ENCODE measurements at places on chromosomes 16 and 17.

GRCh38 chr17:4648741-4649140, 7.3 kb upstream of the ALOX15 start:
- no peak for DNase-seq

GRCh38 chr17:82684228-82684841, 14.2 kb downstream of the RAB40B start:
- DNase-seq = no peak

DNA sequence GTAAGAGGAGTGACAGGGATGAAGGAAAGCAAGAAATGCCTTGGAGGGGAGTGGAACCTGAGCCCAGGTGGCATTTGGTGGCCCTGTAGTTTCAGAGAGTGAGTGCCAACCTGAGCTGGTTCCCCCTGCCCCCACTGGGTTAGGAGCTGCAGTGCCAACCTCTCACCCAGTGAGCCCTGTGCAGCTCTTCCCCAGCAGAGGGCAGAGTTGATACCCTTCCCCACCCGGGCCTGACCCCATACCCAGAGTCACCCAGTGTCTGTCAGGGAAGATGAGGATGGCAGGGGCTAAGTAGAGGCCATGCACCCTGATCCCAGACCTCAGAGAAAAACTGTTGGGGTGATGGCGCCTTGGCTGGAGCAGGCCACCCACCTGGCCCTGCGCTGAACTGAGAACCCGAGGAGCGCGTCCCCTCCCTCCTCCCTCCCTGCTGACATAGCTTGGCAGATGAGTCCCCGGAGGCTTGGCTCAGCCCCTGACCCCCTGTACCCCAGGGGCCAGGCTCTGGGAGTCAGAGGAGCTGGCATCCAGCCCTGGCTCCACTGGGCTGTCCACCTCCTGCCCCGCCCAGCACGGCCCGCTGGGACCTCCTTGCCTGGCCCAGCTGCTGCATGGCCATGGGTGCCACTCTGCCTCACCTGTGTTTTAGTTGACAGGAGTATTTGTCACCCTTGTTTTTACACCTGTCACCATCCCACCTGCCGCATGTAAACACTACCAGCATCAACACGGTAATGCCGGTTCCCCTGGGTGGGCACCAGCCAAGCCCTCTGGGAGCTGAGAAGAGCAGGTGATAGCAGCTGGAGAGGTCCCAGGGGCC, 113.9 kb downstream of the AMFR start:
- no peak for DNase-seq

- no peak for DNase-seq
Observed at GRCh38 chr16:48158296-48158695, 2.5 kb upstream of the ABCC12 start.

GRCh38 chr17:46751425-46751824, 67.1 kb downstream of the WNT3 start:
- DNase-seq = no peak

- DNase-seq = no peak
Observed at GRCh38 chr17:79981090-79981489, 54.6 kb downstream of the TBC1D16 start.

- peak; percentile 54 for DNase-seq
Observed at GRCh38 chr17:1298606-1299005, 19.1 kb downstream of the TRARG1 start.

- DNase-seq = no peak
Observed at GRCh38 chr16:74026373-74027281, 270.0 kb upstream of the PSMD7 start.

DNA sequence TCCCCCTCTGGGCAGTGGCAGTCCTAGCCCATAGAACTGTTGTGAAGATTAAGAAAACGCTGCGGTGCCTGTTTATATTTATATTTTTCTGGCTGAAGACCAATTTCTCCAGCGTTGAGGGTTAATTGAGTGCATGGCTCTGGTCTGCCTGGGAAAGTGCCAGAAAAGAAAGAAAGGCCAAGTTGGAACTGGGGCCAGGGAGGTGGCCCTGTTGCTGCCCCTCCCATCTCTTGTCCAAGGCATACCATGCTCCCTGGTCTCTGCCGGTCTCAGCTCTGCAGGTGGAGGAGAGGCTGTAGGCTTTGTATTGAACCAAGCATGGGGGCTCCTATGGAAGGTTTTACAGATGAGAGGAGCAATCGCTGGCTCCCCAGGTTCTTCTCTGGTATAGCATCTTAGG, 124.7 kb downstream of the MGAT5B start:
- no peak for DNase-seq

- DNase-seq = no peak
Observed at GRCh38 chr17:5793899-5794298, 209.6 kb upstream of the NLRP1 start.

- DNase-seq = no peak
Observed at GRCh38 chr17:65552214-65552613, 9.2 kb downstream of the AXIN2 start.

DNA sequence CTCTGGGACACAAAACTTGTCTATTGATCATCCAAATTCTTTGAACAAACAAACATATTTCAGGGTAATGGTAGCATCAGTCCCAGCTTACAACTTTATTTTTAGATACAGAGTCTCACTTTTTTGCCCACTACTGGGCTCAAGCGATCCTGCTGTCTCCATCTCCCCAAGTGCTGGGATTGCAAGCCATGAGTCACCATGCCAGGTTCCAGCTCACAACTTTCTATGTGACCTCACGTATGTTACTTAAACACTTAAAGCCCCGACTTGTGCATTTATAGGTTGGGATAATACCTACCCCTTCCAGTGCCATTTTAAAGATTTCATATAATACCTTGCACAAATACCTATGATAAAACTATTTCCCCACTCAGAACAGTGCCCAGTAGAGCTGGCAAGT, 42.0 kb upstream of the KSR1 start:
- DNase-seq = no peak

- no peak for DNase-seq
Observed at GRCh38 chr17:74006371-74006770, 197.1 kb upstream of the RPL38 start.

DNA sequence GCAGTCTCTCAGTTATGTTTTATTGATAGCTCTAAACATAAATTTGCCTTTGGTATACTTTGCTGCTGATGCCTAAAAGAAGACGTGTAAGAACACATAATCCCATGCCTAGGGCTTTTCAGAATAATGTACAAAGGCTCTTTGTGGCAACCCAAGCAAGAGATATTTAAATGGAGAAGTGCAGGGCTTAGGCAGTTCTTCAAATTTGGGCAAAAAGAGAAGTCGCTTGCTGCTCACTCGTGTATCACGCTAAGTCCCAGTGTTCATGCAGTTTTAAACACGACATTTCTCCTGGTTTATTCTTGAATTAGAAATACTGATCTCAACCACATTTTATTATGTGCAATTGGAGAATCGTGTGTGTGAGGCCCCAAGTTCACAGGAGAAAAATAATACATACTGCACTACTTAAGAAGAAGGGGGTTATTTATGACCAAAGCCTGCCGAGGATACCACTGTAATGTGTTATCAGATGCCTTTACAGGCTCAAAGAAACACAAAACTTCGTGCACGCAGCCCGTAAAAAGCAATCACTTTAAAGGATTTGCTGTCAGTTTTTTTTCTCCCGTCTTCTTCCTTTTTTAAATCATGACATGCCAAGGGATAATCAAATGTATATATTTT, 22.5 kb upstream of the IRX6 start:
- DNase-seq = no peak

DNA sequence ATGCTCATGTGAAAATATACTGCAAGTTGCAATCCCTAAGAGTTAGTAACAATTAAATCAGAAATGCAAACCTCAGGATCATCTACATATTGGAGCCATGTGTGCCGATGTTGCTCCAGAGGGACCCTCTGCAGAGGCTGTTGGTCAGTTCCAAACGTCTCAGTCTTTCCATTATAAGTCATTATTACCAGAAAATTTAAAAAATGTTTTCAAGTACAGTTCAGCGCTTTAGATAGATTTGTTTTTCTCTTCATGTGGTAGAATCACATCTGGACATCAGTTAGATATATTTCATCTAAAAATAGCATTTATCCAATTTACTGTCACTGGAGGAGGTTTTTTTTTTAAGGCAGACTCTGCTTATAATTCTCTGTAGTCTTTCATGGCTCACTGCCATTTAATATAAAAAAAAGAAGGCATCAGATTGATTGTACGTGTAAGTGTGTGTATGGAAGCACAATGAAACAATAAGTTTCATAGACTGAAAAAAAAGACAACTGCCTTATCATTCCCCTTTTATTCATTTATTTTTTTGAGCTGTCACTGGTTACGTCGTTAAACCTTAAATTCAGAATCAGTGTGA, 46.1 kb upstream of the MARCHF10 start:
- no peak for DNase-seq

DNA sequence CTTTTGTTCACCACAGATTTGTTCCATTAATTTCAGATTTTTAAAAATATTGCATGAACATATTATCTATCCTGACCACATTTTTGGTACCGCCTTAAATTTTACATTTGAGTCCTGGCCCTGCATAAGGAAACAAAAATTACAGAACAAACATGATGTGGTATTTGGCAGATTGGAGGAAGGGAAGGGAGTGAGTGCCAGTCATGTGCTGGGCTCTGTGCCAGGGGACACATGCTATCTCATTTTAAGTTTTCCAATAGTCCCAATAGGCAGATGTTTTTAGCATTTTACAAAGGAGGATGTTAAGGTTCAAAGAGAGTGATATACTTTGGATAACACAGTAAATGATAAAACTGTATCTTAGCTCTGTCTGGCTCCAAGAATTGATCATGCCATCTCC, 185.1 kb downstream of the CDK5R1 start:
- no peak for DNase-seq

DNA sequence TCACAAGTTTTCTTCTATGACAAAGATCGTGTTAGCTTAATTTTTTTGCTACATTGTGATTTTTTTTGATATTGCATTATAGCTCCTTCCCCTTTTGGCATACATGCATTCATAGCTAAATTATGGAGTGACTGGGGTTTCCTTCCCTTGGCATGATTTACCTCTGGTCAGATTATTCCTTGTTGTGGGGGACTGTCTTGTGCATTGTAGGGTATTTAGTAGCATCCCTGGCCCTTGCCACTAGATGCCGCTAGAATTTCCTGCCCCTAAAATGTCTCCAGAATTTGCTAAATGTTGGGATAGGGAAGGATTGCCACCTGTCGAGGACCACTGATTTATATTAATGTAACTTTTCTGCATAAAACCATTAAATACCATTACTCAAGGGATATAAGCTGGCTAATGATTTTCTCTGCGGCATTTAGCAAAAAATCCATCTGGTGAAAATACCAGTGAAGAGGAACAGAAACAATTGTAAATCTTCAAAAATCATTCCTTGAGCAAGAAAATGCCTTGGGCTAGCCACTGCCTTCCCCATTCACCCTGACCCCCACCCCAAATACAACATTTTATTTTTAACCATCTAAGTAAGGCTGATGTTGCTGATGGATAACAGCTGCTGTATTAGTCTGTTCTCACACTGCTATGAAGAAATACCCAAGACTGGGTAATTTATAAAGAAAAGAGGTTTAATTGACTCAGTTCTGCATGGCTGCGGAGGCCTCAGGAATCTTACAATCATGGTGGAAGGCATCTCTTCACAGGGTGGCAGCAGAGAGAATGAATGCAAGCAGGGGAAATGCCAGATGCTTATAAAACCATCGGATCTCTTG, 195.2 kb downstream of the MAP2K6 start:
- DNase-seq = no peak

DNA sequence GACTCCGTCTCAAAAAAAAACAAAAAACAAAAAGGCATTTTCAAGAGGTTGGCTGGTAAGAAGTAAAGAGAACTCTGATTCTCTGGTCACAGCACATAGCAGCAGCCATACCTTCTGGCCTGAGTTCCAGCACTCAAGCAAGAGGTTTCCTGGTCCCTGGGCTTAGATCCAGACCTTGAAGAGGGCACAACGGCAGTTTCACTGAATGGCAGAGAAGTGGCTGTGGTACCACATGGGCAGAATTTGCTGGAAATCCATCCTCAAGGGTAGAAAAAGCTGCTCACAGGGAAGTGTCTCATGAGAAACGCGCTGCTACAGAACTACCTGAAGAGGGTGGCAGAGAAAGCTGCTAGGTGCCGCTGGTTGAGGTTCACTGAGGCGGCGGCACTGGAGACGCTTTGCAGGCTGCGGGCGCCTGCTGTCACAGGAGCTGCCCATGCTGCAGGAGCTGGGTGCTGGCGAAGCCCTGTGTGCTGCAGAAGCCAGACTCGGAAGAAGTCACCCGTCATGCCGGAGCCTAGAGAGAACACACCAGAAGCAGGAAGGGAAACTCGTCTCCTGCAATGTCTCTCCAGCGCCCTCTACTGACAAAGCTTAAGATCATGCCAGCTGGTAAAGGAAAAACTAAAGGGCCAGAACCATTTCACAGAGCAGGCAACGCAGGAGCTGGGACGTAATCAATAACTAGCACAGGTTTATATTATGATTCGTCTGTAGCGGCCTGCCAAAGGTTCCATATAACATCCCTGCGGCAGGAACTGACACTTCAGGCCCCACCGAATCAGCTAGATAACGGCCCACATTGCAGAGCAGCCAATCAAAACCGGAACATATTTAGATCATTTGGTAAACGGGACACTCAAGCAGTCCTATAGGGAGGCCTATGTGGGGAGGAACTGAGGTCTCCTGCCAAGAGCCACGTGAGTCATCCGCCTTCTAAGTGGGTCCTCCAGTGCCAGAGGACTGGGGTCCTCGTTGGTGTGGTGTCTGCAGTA, 5.4 kb upstream of the ZNF213 start:
- peak; percentile 68 for DNase-seq

DNA sequence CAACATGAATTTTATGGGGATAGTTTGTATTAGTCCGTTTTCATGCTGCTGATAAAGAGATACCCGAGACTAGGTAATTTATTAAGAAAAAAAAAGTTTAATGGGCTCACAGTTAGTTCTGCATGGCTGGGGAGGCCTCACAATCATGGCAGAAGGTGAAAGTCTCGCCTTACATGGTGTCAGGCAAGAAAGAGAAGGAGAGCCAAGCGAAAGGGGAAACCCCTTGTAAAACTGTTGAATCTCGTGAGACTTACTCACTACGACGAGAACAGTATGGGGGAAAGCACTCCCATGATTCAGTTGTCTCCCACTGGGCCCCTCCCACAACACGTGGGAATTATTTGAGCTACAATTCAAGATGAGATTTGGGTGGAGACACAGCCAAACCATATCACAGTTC, 181.5 kb downstream of the PRKCA start:
- no peak for DNase-seq

DNA sequence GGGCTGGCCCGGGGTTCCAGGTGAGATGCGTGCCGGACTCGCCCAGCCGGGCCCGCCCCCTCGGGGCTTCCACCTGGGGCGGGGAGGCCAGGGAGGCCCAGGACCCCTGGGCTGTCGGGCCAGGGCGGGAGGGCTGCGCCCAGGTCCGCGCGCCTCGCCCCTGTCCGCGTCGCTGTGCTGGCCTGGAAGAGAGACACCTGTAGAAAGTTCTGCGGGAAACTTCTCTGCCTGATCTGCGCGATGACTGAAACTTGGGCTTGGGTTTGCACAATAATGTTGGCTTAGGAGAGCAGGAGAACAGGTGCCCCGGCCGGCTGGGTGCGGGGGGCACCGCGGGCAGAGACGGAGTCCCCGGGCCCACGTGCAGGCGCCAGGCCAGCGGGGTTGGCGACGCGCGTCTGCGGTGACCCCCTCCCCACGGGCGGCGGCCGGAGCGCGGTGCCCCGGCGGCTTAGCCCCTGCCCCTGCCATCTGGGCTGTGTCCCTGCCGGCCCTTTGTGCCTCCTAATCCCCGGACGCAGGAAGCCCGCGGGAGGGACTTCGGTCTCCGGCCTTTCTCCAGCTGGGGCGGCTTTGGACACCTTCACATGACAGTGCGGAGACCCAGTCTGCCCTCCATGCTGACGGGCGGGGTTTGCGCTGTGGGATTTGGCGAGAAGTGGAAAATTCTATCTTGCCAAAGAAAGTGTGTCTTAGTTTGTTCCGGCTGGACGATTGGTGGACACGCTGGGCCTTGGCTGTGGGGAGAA, 483 bp downstream of the LLGL2 start:
- DNase-seq = no peak

- DNase-seq = no peak
Observed at GRCh38 chr16:66304151-66304550, 62.3 kb upstream of the CDH5 start.
